ENCODE measurements at places on chromosomes 11 and 22. TPM values are rescaled to one million over a fixed set of nuclear protein-coding genes. Genes with fewer than 3 reads are reported as not detected.

DNA sequence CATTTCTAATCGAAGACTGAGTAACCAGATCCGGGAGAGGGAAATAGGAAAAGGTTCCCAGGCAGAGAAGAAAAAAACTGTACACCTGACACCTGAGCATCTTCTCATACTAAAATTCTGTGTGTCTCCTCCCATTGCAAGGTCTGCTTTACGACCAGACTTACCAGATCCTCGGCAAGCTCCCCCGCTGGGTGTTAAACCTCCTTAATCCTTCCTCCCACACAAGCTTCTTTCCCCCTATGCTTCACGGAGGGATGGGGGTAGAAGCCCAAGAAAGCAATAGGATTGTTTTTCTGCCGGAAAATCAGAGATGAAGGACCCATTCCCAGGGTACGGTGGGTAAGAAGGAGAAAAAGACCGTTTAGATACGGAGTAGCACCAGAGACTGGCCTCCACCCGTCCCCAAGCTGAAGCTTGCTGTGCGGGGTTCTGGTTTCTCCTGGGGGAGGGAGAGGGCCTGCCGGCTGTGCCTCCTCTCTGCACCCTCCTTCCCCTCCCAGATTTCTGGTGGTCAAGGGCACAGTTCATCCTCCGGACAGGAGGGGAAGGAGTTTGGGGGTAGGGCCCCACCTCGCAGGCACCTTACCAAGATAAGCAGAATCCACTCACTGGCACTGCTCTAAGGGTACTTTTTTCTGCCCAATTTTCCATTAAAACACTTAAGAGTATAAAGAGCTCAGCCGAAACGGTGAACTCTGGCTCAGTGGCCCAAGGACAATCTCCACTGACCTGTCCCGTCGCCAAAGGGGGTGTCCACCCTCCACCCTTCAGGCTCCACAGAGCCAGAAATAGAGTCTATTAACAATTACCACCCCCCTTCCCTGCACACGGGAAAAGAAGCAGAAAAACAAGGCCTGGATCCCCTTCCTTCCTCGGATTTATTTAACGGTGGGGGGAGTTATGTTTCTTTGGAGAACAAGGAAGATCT, 1.2 kb downstream of the TOB2 start:
- no peak for DNase-seq

DNA sequence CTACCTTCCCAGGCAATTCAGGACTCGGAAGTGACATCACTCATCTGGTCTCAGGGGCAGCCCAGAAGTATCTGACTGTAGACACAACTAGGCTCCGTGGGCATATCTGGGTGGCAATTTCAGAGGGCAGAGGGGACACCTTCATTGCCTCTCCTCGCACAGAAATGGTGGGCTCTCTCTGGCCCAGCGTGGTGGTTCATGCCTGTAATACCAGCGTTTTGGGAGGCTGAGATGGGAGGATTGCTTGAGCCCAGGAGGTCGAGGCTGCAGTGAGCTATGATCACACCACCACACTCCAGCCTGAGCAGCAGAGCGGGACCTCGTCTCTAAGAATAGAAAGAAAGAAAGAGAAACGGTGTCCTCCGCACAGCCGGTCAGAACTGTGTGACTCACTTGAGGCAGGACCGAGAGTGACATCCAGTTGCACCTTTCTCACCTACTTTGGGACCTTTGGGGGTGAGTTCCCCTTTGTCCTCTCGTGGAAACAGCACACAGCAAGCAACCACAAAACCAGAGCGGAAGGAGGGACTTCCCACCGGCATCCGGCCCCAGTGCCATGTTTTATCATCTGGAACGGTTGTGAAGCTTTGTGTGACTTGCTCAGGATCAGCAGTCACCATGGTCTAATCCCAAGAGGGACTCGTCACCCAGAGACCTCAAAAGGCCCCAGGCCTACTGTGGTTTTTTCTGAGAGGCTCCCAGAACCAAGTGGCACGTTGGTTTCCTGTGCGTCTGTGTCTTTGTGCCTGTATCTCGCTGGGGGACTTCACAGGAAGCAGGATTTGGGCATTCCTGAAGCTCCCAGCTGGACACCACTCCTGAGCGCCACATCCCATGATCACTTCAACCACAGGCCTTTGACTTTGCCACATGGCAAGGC, 38.4 kb upstream of the EMID1 start:
- DNase-seq = no peak

- DNase-seq = no peak
These were observed 23.0 kb downstream of the LMO2 start for GRCh38 chr11:33868647-33869461.

DNA sequence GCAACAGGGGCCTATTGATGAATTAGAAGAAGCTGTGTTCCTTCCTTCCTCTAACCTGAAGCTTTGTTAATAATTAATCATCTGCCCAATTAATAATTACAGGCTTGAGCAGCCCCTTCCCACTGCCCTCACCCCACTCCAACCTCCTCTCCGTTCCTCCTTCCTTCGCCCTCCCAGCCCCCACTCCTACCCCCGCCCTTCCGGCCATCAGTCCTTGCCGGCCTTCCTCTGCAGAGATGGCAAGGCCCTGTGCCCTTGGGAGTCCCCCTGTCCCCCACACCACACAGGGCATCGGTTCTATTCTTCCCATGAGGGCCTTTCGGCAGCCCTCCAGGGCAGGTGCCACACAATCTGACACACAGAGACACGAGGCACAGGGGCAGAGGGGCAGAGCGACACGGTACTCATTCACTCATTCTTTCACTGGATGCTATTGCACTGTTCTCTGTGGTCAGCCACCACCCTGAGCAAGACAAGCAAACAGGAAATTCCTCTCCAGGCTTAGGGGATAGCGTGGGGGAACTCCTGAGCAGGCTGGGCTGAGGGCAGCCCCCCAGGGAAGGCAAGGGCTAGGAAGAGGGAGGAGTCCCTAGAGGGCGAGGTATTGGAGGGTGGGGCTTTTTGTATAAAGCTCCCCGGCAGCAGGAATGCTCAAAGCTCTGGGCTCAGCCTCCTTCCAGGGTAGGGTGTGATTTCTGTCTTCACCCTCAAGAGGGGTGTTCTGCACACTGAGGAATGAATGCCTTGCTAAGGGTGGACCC, 14.7 kb downstream of the MGAT3 start:
- DNase-seq = peak; percentile 52

DNA sequence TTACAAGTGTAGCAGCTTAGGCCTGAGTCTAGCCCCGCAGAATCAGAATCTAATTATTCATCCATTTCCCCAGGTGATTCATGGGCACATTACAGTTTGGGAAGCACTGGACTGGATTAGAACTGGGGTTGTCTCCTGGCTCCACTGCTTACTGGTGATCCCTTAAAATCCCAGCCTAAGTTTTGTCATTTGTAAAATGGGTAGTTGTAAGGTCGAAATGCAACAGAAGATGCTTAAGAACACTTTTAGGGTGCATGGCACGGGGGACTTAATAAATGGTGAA, 1.3 kb downstream of the STX3 start:
- no peak for DNase-seq

DNA sequence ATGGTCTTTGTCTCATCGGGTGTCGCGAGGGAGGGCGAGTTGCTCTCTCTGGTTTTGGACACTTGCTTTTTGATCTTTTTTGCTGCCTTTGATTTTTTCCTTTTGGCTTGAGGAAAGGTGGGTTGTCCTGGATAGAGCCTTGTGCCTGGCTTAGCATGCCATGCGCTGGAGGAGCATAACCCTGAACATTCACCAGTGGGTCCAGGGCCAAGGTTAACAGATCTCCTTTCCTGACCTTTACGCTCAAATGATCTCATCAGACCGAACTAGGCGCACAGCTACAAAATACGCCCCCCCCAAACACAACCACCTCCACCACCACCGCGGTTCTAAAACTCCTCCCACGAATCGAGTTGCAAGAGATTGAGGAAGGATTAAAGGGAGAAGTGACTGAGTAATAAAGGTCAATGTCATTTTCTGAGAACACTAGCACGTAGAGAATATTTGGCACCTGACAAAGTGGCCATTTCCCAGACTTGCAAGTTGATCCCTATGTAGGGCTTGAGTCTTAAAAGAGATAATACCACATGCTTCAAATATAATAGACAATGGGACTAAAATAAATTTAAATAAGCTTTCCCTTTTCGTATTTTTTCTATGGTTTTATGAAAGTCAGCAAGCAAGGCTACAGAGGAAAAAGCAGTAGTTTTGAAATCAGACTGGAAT, 48.7 kb upstream of the CADM1 start:
- DNase-seq = no peak

DNA sequence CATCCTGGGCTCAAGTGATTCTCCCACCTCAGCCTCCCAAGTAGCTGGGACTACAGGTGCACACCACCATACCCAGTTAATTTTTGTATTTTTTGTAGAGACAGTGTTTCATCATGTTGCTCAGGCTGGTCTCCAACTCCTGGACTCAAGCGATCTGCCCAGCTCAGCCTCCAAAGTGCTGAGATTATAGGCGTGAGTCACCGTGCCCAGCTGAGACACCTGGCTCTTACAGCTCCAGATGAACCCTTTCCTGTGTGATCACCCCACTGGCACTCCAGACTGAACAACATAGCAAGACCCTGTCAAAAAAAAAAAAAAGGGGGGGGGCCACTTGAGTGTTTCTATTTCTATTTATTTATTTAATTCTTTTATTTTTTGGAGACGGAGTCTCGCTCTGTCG, 1.0 kb upstream of the ADSL start:
- no peak for DNase-seq

GRCh38 chr11:44986315-44986714, 35.6 kb upstream of the TP53I11 start:
- no peak for DNase-seq

GRCh38 chr22:30047364-30047738, 32.9 kb upstream of the HORMAD2 start:
- DNase-seq = no peak

DNA sequence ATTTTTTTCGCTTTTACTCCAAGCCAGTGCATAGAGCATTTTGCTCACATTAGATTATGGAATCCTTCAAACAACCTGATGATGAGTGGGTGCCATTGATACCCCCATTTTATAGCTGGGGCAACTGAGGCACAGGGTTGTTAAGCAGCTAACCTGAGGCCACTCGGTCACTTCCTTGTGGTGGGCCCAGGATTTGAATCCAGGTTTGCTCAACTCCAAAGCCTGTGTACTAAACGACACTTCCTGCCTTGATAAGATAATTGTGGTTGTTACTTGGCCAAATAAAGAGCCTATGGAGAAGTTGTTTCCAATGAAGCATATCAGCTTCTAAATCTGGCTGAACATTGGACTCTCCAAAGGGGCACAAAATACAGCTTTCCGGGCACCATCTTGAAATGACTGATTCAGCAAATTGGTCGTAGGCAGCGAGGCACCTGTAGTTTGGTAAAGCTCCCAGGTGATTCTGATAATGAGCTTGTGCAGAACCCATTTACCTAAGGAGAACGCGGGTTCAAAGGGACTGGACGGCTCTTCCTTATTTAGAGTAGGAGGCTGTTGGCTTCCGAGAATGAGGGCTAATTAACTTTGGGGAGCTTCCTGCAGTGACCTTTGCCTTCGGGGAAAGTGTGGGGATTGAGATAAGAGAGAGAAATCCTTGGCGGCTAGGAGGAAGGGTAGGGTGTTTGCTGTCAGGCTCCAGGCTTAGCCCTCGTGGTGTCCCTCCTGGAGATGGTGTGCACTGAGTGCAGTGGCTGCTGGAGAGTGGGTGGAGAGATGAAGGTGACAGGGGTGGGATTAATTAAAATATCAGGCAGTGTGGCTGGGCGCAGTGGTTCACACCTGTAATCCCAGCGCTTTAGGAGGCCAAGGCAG, 17.5 kb upstream of the EHF start:
- no peak for DNase-seq

DNA sequence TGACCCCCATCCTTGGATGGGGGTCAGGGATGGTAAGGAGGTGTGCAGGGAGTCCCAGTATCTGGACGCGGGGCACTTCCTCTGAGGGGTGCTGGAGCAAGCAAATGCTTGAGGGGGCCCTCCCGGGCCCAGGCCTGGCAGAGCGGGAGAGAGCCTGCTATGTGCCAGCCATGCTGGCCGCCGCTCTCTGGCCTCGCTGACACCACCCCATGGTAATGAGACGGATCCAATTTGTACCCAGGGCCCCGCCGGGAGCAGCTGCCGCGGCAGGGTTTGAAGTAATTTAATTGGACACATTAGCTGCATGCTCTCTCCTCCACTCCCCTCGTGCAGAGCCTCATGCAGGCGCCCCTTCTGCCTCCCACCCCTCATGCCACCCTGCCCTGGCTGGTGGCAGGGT, 6.3 kb downstream of the SYT7 start:
- DNase-seq = no peak

The TREH gene
- total RNA-seq = not detected

The MIOX gene
- not detected for total RNA-seq

The CELSR1 gene
- total RNA-seq = 65.9 TPM

The MIEF1 gene
- 28.9 TPM for total RNA-seq

The OR6T1 gene
- total RNA-seq = not detected

Measured in lung (tissue), 17 donors.